ENCODE measurements at places on chromosomes 4 and X. TPM values are rescaled to one million over a fixed set of nuclear protein-coding genes. Genes with fewer than 3 reads are reported as not detected.

- DNase-seq = peak; percentile 69
Observed at GRCh38 chr4:16794816-16795445, 103.5 kb downstream of the LDB2 start.

DNA sequence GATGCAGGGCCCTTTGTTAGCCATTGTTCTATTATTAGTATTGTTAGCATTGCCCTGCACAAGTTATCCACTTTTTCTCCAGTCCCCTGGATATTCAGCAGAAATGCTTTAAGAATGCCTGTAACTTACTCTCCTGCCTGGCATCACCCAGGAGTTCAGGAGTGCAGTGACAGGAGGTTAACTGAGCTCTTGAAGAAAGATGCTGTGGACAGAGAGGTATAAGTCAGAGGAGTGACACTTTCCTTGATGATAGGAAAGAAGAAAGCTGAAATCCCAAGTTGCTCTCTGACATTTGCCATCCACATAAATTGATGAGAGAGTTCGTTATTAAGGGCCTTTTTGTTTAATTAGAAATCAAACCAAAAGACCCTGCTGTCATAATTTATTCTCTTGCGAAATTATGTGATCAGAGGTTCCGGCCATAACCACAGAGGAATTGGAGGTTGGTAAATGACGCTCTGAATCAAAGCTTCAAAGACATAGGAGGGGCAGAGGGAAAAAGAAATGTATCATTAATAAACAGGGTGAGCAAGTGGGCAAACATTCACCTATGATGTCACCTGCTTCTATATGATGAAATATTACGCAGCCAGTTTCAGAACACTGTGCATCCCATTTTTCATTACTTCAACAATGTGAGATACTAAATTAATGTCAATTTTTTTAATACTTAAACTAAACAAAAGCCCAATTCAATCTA lies 230.2 kb upstream of the JADE1 start:
- DNase-seq = no peak

- DNase-seq = peak; percentile 37
Observed at GRCh38 chrX:153438532-153438931, 7.3 kb downstream of the TREX2 start.

VCX3B gene
- 0.62 TPM for total RNA-seq

DNA sequence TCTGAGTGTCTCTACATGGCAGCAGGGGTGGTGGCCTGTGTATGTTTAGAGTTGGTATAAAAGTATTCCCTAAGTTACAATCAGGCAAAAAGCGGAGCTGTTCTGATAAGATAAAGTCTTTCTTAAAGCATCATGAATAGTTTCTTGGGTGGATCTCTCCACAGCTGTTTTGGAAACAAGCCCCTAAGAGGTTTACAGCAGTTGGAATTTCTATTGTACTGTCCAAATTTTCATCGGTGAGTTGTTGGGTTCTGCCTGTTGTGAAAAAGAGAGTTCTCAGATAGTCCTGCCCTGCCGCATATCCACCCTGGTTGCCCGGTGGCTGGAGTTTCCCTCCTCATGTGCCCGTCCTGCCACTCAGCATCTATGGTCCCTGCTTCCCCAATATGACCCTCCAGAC lies 50.1 kb downstream of the C4orf51 start:
- no peak for DNase-seq
